ENCODE measurements at places on chromosomes 5 and 9.
A peak's percentile ranks its signal among the peaks of the same experiment; 100 is the strongest.

GRCh38 chr9:12085399-12085798, 607.8 kb upstream of the TYRP1 start:
- peaks cover 5% of the 10 kb centered on the region for H3K36me3 ChIP-seq
- DNase-seq = no peak
- no peak overlapping the region for H3K4me3 ChIP-seq
- no peaks in the 10 kb centered on the region for H3K27me3 ChIP-seq
- no peak overlapping the region for H3K27ac ChIP-seq

DNA sequence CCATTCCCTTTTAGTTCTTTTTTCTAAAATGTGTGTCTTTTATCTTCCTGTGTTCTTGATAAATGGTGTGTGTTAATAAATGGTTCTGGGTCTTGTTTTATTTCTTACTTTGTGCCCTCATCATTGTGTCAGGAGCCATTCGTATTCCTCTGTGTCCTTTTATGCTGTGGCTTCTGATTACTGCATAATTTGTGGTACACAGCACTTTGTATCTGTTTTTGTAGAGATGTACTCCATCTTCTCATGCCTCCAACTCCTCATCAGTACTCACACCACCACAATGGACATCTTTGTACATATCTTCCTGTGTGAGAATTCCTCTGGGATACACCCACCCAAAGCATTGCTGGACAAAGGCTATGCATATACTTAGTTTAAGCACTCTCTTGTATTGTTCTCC, 247.4 kb downstream of the ARHGAP26 start:
- H3K36me3 ChIP-seq = peaks cover 4% of the 10 kb centered on the region
- peaks cover 12% of the 10 kb centered on the region for H3K4me1 ChIP-seq
- H3K27ac ChIP-seq = peak overlapping the region; percentile 71
- no peak for DNase-seq

DNA sequence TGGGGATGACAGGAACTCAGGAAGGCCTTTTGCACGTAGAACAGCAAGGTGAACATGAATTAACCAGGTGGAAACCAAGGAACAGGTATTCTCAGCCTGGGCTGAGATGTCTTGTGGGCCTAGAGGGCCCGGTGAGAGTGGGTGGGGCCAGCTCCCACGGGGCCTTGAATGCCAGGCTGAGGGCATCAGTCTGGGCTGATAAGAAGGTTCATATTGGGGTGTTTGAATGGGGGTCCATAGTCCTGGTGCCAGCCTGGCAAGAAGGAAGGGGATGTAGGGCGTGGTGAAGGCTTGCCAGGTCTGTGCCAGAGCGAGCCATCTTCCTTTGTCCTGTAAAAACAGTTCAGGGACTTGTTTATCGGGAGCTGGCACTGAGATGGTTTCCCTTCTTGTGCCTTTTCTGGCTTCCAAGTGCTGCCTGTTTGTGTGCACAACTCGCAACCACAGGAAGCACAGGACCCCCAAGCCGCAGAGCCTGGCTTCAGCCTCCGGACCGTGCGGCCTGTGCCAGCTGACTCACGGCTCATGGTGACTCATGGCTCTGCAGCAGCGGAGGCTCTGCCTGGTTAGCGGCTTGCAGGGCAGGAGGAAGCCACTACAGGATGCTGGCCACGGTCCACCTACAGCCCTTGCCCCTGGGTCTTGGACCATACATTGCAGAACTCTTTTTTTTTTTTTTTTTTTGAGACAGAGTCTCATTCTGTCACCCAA, 2.4 kb downstream of the CARD19 start:
- H3K4me3 ChIP-seq = peak overlapping the region; percentile 17
- H3K36me3 ChIP-seq = peaks cover 11% of the 10 kb centered on the region
- no peak for DNase-seq
- peaks cover 31% of the 10 kb centered on the region for H3K4me1 ChIP-seq

- H3K4me3 ChIP-seq = no peak overlapping the region
- no peaks in the 10 kb centered on the region for H3K4me1 ChIP-seq
- no peak overlapping the region for H3K27ac ChIP-seq
These were observed 462.5 kb upstream of the TYRP1 start for GRCh38 chr9:12230708-12231107.

DNA sequence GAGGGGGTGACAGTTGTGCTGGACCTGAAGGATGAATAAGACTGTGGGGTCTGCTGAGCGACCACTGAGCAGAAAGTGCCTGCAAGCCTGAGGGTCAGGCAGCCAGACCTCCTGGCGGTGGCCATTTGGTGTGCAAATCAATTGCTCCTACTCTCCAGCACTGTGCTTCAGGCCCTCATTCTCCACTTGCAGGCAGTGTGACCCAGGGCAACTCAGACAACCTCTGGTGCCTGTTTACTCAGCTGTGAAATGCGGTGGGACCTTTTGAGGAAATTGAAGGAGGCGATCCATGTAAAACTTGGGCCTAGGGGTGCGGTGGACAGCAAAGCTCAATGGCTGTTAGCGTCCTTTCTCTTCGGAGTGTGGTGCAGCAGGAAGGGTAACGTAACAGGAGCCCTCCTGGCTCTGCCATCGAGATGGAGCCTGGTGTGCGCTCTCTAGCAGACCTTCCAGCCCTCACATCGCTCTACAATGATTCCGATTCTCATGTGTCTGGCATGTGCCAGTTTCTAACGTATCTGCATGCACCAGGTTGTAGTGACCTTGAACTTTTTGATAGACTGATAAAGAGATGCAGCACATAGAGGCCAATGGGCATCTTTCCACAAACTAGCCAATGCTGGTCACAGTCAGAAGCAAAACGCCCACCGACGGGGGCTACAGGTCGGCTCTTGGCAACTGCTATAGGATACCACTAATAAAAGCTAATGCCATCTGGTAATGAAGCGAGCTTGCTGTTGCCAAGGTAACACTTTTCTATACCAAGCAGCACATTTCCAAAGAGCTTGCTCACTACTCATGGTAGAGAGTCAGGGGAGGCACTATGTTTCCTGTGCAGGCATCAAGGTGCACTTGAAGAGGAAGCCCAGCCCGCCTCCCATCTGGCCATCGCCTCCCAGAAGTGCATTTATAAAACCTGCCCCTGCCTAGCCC, 159.7 kb upstream of the RAPGEF1 start:
- no peaks in the 10 kb centered on the region for H3K27me3 ChIP-seq
- peaks cover 11% of the 10 kb centered on the region for H3K4me1 ChIP-seq
- DNase-seq = no peak
- H3K36me3 ChIP-seq = peaks cover 2% of the 10 kb centered on the region
- no peak overlapping the region for H3K4me3 ChIP-seq

GRCh38 chr5:74021126-74021525, 395.1 kb downstream of the ARHGEF28 start:
- no peak overlapping the region for H3K4me3 ChIP-seq
- H3K4me1 ChIP-seq = peaks cover 39% of the 10 kb centered on the region
- H3K27me3 ChIP-seq = peaks cover 27% of the 10 kb centered on the region
- no peak for DNase-seq
